ENCODE measurements at places on chromosomes 2 and 18. TPM values are rescaled to one million over a fixed set of nuclear protein-coding genes. Genes with fewer than 3 reads are reported as not detected.
A peak's percentile ranks its signal among the peaks of the same experiment; 100 is the strongest.

CYP27C1 gene
- total RNA-seq, result 0.12 TPM

TEKT4 gene
- 0.79 TPM for total RNA-seq

VWA3B gene
- 0.87 TPM for total RNA-seq

FOXD4L1 gene
- total RNA-seq, result 0.09 TPM

NEU4 gene
- not detected for total RNA-seq

RPIA gene
- total RNA-seq, result 12.5 TPM

UGT1A5 gene
- total RNA-seq, result not detected

DNA sequence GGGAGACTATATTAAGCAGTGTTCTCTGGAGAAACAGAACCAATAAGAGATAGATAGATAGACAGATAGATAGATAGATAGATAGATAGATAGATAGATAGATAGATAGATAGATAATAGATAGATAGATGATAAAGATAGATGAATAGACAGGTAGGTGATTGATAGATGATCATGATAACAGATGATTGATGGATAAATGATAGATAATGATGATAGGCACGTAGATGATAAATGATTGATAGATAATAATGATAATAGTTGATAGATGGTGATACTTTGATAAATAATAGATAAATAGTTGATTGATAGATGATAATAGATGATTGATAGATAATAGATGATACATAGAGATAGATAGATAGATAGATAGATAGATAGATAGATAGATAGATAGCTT lies 48.5 kb downstream of the BOD1L2 start:
- H3K27ac ChIP-seq, result no peak overlapping the region
- peaks cover 8% of the 10 kb centered on the region for H3K27me3 ChIP-seq
- H3K4me3 ChIP-seq, result no peak overlapping the region
- no peak for DNase-seq
- no peaks in the 10 kb centered on the region for H3K36me3 ChIP-seq

DNA sequence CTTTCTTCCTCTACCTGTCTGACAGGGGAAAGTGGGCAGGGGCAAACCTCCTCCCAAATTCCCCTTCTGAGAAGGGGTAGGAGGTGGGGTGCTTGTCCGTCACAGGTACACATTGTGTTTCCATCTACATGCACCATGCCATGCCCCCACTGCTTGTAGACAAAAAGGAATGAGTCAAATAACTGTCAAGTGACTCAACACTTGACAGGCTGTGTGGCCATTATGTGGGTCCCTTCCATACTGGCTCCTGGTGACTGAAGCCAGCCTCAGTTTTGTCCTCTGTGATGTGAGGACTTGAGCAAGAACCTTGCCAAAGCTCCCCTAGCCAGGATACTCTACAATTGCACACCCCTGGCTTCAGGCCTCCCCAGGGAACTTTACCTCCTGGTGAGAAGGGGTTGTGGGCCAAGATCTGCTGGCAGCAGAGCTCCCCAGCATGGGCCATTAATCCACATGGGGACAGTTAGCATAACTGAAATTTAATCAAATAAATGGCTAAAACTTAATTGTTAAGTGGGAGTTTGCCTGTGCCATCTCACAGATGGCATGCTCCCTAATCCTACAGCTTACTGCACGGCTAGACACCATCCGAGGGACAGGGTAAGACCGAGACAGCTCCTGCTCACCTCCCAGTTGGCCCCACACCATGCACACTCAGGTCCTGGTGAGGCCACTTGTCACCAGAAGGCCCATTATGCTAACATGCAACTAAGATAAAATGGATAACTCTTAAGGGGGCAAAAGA lies 140.2 kb downstream of the BCL11A start:
- H3K27me3 ChIP-seq, result no peaks in the 10 kb centered on the region
- H3K36me3 ChIP-seq, result no peaks in the 10 kb centered on the region
- H3K27ac ChIP-seq, result no peak overlapping the region
- no peaks in the 10 kb centered on the region for H3K4me1 ChIP-seq

GRCh38 chr2:9165625-9166024 lies 41.0 kb upstream of the ASAP2 start:
- H3K4me3 ChIP-seq, result no peak overlapping the region
- no peaks in the 10 kb centered on the region for H3K27me3 ChIP-seq
- peak overlapping the region; percentile 41 for H3K27ac ChIP-seq
- H3K4me1 ChIP-seq, result peaks cover 53% of the 10 kb centered on the region
- H3K36me3 ChIP-seq, result no peaks in the 10 kb centered on the region

DNA sequence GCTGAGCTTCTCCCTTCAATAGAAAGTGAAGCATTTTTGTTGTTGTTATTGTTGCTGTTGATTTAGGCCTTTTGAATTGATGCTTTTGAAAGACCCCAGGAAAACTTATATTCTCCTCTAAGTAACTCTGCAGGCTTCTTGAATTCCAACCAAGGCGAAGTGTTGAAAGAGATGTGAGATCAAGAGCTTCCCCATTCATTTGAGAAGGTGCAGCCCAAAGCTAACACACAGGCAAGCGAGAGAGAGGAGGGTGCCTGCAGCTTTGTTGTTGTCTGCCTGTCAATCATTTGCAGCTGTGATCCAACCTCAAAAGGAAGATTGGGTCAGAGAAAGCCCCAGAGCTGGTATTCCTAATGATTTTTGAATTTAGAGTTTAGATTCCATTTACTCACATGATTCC lies 963.6 kb upstream of the CNTNAP5 start:
- H3K4me1 ChIP-seq, result no peaks in the 10 kb centered on the region
- H3K36me3 ChIP-seq, result no peaks in the 10 kb centered on the region
- H3K4me3 ChIP-seq, result no peak overlapping the region
- DNase-seq, result no peak
- H3K27me3 ChIP-seq, result no peaks in the 10 kb centered on the region

- H3K27ac ChIP-seq, result no peak overlapping the region
- H3K36me3 ChIP-seq, result peaks cover 18% of the 10 kb centered on the region
- H3K4me3 ChIP-seq, result no peak overlapping the region
- DNase-seq, result no peak
Observed at GRCh38 chr2:15539999-15540398, 21.1 kb downstream of the NBAS start.

- no peaks in the 10 kb centered on the region for H3K4me1 ChIP-seq
- no peak for DNase-seq
- no peaks in the 10 kb centered on the region for H3K36me3 ChIP-seq
- no peak overlapping the region for H3K4me3 ChIP-seq
- no peaks in the 10 kb centered on the region for H3K27me3 ChIP-seq
Observed at GRCh38 chr2:39290433-39290832, 46.7 kb upstream of the CDKL4 start.

- DNase-seq, result no peak
- H3K4me1 ChIP-seq, result peaks cover 6% of the 10 kb centered on the region
- no peaks in the 10 kb centered on the region for H3K36me3 ChIP-seq
Observed at GRCh38 chr2:230890646-230891045, 25.9 kb downstream of the ITM2C start.

DNA sequence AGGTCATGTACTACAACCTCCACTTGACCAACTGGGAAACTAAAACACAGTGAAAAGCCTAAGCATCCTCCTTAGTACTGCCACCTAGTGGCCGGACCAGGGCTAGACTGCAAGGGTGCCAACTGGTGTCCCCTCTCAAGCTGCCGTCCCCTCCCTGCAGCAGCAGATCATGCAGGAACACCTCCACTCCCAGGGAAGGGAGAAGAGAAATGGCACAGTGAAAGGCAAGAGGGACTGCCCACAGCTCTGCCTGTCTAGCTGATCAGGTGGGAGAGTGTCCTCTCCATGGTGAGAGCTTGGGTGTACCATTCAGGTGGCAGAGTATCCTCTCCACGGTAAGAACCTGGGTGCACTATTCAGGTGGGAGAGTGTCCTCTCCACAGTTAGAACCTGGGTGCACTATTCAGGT lies 78.1 kb downstream of the AAK1 start:
- H3K27me3 ChIP-seq, result no peaks in the 10 kb centered on the region
- H3K27ac ChIP-seq, result no peak overlapping the region
- H3K36me3 ChIP-seq, result no peaks in the 10 kb centered on the region
- peak; percentile 48 for DNase-seq

- DNase-seq, result no peak
- H3K4me1 ChIP-seq, result peaks cover 15% of the 10 kb centered on the region
- no peak overlapping the region for H3K4me3 ChIP-seq
- no peaks in the 10 kb centered on the region for H3K27me3 ChIP-seq
- H3K27ac ChIP-seq, result no peak overlapping the region
Observed at GRCh38 chr18:59606193-59607077, 90.8 kb downstream of the CCBE1 start.

DNA sequence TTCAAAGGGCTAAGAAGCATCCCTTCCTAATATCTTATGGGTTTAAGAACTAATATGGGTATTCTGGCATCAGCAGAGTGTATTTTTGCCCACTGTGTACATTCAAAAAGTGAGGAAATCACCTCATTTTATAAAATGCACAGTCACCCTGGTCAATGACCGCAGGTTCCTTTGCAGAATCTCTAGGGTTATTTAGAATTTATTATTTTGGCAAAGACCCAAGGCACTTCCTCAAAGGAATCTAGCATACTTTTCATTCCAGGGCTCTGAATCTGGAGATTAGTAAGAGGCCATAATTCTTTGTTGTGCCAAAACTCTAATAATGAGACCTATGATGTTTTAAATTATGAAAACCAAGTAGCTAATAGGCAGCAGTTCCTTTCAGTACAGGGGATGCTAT lies 27.2 kb upstream of the CDH2 start:
- no peak for DNase-seq
- no peaks in the 10 kb centered on the region for H3K36me3 ChIP-seq
- H3K4me1 ChIP-seq, result no peaks in the 10 kb centered on the region
- no peak overlapping the region for H3K4me3 ChIP-seq

DNA sequence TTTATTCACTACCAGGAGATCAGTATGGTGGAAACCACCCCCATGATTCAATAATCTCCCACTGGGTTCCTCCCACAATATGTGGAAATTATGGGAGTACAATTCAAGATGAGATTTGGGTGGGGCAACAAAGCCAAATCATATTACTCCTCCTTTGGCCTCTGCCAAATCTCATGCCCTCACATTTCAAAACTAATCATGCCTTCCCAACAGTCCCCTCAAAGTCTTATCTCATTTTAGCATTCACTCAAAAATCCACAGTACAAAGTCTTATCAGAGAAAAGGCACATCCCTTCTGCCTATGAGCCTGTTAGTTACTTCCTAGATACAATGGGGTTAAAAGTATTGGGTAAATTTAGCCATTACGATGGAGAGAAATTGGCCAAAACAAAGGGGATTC lies 989.5 kb upstream of the CNTNAP5 start:
- H3K27ac ChIP-seq, result no peak overlapping the region
- H3K27me3 ChIP-seq, result no peaks in the 10 kb centered on the region
- no peak for DNase-seq
- H3K4me3 ChIP-seq, result no peak overlapping the region

DNA sequence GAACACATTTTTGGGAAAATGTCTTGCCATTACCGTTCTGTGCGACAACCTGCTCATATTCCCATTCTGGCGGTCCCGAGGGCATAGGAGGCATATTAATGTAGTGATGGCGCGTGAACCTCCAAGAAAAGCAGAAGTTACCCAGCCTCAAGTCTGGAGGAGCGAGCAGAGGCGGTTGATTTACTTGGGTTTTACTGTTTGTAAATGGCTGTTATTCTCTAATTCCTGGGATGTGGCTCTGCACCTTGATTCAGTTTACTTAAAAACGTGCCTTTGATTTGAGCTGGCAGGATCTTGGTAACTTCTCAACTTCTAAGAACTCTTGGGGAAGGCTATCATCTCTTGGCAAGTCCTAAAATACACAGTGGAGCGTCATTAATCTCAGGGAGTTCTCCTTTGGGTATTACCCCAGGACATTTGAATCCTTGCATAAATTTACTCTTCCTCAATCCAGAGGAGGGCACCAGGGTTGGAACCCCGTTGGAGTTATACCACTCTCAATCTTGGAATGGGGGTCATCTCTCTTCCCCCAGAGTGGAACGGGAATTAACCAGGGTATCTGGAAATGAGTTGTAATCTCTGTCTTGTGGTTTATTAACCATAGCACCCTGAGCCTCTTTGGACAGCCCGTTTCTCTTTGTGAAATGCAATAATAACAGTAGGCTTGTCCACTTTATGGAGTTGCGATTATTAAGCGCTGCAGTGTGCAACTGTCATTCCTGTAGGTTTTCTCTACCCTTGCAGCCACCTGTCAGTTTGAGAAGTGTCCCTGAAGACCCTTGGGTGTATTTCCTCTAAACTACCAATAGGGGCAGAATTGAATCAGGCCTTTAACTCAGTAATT lies 2.1 kb downstream of the HK2 start:
- H3K27me3 ChIP-seq, result no peaks in the 10 kb centered on the region
- H3K36me3 ChIP-seq, result no peaks in the 10 kb centered on the region
- DNase-seq, result no peak
- H3K4me3 ChIP-seq, result peak overlapping the region; percentile 65
- H3K27ac ChIP-seq, result peak overlapping the region; percentile 90
- H3K4me1 ChIP-seq, result peaks cover 31% of the 10 kb centered on the region

- H3K4me1 ChIP-seq, result peaks cover 22% of the 10 kb centered on the region
- H3K27ac ChIP-seq, result no peak overlapping the region
- no peaks in the 10 kb centered on the region for H3K27me3 ChIP-seq
Observed at GRCh38 chr2:235551965-235552364, 58.1 kb downstream of the AGAP1 start.

- no peaks in the 10 kb centered on the region for H3K27me3 ChIP-seq
- H3K4me1 ChIP-seq, result no peaks in the 10 kb centered on the region
- no peak overlapping the region for H3K27ac ChIP-seq
- no peaks in the 10 kb centered on the region for H3K36me3 ChIP-seq
- DNase-seq, result no peak
- H3K4me3 ChIP-seq, result no peak overlapping the region
Observed at GRCh38 chr2:28327956-28328922, 64.4 kb upstream of the FOSL2 start.

DNA sequence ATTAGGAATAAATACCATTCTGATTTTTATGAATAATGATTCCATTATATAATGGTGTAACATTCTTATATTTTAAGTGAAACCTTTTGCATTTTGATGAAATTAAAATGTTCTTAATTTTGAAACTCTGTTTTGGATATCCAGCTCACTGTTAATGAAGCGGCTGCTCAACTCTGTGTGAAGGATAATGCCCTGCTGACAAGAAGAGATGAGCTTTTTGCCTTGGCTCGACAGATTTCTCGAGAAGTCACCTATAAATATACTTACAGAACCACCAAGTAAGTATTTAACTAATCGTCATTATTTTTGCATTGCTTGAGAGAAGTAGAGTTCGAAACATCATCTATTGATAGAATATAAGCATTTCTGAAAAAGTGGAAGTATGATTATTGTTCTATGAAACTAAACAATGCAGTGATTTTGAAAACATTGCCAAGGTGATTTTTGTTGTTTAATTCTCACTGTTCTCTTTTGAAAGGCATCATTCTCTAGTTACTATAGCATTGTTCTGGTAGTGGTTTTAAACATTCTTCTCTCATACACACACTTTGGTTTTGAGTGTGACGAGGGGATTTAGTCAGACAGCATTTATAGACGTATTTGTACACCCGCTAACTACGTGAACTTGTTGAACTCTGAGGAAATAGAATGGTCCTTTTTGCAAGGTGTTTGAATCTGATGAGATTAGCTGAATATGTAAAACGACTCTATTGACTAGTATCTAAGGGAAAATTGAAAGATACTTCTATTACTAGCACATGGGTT lies 21.5 kb downstream of the NAB1 start:
- H3K36me3 ChIP-seq, result peaks cover 20% of the 10 kb centered on the region
- H3K27me3 ChIP-seq, result no peaks in the 10 kb centered on the region
- H3K27ac ChIP-seq, result no peak overlapping the region
- peaks cover 3% of the 10 kb centered on the region for H3K4me1 ChIP-seq
- no peak overlapping the region for H3K4me3 ChIP-seq
- no peak for DNase-seq

Measured in heart right ventricle (tissue), 16 donors.